ENCODE measurements at places on chromosomes 2 and 18.

DNA sequence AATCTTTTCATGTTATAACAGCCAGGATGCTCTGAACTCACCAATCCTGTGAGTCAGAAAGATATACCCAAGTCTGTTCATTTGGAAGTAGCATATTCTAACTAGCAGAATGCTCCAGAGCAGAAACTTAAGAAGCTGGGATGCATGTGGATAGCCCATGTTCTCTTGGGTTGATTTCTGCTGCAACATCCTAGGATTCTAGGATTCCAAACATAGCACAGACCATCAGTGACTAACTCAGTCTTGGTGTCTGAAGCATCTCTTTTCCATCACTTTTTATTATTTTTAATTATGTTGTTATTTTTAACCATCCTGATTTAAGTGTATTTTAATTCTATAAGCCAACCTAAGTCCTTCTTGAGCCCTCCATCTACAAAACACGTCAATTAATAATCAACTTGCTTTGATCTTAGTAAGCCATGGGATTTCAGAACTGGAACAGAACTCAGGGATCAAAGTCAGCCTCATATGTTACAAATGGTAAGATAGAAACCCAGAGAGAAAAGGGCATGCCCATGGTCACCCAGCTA is 85.4 kb downstream of the OSR1 start:
- no peak for DNase-seq

- DNase-seq: no peak
Observed at GRCh38 chr2:135164431-135164830, 112.3 kb downstream of the RAB3GAP1 start.

- no peak for DNase-seq
Observed at GRCh38 chr18:32753656-32754260, 19.1 kb downstream of the KLHL14 start.

- DNase-seq: no peak
Observed at GRCh38 chr18:57754577-57755338, 48.4 kb downstream of the ATP8B1 start.

- no peak for DNase-seq
Observed at GRCh38 chr2:2599441-2599840, 268.4 kb upstream of the MYT1L start.

DNA sequence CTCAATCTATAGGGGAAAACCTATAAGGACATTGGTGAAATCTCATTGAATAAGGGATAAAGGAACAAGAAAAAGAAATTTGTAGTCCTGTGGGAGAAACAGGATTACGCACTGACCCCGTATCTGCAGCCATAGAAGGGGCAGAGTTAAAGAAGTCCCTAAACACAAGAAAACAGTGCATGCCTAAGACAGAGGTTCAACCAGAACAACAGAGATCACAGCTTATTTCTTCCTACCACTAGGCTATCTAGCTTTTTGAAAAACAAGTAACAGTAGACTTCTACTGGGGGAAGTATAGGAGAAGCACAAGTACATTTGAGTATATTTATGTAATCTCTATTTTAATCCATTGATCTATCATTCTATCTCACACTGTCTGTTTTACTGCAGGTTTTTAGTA is 485.2 kb upstream of the REG3G start:
- DNase-seq: no peak

GRCh38 chr2:30613001-30613400 is 166.0 kb downstream of the LCLAT1 start:
- no peak for DNase-seq

DNA sequence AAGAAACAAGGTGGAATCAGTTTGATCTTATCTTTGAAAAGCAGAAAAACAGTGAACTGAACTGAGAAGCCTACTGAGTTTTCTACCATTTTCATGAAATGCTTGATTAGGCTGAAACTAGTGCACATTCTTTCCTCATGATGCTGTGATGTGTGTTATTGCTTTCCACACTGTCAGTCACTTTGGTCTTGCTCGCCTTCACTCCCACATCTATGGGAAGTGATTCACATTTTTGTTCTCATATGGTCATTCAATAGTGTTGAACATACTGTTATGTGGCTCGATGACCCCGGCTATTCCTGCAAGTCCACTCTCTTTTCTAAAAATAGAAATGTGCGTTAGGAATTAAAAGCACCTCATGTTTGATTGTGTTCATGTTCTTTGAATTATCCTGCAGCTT is 129.7 kb downstream of the TGIF1 start:
- DNase-seq: no peak

Data from stimulated activated CD8-positive, alpha-beta memory T cell treated with anti-CD3 and anti-CD28 coated beads, Interleukin-15, amount 100 ng/mL, for 48 hours (primary cell).